ENCODE measurements at places on chromosomes 5 and 9.

DNA sequence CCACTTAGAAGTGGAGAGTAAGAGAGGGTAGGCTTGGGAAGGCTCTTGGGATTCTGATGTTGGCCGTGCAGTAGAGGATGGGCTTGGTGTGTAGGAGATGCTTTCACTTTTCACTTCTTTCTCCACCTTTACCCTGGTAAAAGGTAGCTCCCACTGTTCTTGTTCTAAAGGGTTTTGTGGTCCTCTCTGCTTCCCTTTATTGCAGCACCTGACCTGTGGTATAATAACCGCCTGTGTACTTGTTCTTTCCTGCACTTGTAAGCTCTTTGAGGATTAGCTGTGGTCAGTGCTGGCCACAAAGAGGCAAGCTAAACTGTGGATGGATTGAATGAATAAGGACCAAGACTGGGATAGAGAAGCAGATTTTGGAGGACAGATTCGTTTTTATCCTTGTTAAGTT lies 25.2 kb downstream of the KDM4C start:
- DNase-seq: no peak

DNA sequence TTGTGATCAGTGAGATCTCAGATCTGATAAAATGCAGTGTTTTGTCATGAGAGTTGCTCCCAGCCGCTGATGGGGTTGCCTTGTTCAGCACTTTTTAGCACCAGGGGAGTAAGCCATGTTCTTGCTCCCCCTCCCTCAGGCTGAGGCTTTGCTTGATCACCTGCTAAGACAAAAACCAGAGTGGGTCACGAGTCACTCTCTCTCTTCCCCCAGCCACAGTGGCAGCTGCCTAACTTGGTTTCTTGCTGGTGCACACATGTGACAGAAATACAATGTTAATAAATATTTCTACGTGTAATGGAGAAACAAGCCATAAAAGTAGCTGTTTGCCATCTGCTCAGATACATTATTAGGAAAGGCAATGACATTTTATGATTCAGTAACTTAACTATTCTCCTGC lies 212.4 kb upstream of the DMRT1 start:
- DNase-seq: no peak

DNA sequence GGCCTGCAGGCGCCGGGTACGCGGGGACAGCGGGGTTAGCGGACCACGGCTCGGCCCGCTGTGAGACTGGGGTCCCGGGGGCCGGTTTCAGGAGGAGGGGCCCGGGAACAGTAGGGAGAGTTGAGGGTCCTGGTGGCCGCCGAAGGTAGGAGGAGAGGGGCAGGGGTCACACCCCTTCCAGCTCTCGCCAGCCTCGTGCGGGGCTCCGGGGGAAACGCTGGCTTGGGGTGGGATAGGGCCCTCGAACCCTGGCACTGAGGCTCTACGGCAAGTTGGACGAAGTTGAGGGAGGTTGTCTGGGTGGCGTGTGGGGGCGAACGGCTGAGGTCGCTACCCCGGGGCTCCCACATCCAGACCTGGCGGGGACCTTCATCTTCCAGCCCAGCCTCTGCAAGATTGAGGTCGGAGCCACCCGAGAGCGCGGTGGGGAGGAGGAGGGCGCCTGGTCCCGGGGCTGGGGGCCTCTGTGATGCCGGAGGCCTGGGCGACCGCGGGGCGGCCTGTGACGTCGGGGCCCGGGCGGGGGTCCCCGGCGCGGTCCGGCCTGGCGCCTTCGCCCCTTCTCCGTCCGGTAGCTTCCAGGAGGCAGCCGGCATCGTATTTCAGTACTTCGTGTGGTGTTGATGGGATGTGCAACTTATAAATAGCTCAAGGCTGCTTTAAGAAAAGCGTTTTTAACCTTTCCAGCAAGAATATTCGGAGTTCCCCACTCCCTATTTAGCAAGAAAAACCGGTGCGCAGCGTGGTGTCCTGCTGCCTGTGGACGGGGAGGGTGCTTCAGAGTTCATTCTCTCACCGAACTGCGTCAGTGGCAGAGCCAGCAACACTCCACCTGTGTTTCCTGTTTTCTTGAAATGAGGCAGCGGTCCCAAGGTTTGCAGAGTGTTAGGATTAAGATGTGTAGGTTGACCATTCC lies 902 bp downstream of the HABP4 start:
- no peak for DNase-seq

DNA sequence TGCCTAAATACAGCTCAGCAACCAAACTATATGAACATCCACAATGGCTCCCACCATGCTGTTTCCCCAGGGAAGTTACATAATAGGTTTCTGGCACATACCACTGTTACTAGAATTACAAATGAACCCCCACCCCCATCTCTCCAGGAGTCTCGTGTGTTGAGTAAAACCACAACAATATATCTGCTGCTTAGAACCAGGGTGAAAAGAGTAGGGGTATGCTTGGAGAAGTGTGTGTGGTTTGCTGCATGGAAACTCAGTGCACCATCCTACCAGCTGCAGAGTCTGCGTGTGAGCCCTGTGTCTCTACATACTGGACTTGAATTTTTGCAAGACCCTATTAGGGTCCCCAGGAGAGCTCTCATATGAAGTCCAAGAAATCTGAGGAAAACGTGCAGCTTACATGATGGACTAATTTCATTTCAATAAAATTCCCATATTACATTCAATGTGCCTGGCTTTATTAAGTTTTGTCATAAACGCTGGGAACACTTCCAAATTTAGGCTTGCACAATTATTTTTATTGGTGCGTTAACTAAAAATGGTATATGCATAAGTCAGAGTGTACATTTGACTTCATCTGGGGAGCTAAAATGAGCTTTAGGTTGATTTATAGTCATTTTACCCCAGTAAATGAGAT lies 104.5 kb upstream of the NFIB start:
- DNase-seq: no peak

GRCh38 chr5:55668356-55668755 lies 43.8 kb downstream of the SLC38A9 start:
- DNase-seq: no peak

DNA sequence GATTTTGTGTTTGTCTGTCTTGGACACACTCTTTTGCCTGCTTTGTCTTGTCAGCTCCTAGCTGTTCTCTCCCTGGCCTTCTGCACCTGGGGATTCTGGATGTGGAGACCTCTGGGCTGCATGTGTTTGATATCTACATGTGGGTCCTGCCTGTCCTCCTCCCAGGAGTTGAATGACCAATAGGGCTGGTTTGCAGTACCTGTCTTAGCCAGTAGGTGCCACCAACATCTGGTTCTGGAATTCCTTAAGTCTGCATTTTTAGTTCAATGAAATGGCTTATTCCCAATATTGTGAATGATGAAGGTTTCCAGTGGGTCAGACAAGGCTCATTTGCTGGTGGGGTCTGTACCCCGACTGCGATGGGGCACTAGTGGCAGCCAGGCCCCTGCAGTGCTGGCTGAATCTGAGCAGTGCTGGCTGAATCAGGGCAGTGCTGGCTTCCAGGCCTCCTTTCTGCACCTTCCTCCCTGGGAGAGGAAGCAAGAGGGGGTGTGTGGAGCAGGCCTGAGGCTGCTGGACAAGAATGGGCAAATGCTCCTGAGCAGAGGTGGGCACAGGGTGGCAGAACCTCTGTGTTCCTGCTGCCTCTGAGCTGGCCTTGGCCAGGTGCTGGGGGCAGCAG lies 73.3 kb downstream of the RXRA start:
- no peak for DNase-seq

- DNase-seq: no peak
These were observed 5.7 kb upstream of the TRAF2 start for GRCh38 chr9:136880651-136881050.

DNA sequence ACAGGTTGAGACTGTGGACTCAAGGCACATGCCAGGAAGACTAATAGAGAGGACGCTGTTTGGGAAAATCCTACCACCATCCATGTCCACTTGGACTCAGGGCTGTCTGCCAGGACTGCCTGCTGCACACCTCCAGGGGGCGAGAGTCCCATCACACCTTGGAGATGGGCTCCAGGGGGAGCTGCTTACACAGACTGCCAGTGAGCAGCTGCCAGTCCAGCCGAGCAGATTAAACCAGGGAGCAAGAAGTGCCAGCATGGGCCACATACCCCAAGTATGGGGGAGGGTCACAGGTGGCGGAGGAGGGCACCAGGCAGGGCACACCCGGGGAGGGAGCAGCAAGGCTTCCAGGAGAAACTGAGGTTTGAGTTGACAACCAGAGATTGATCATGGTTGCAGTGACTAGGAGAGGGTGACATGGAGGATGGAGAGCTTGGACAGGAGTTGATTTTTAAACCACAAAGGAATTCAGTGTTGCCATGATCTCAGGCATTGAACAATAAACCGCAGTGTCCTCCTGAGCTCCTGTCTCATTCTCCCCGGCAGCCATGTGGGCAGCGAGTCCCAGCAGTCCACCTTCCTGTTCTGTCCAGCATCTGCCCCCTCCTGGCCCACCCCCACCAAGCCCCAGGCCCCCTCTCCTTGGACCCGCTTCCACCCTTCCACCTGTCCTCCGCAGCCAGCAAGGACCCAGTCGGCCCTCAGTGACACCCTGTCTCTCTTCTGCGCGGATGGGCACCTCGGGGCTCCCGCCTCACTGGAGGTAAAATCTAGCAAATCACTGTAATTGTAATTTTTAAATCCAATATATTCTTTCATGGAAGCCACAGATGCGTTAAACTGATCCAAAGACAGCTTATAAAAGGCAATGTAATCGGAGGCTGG lies 3.1 kb upstream of the VAV2 start:
- no peak for DNase-seq

- peak; percentile 41 for DNase-seq
These were observed 34.5 kb upstream of the GLIS3 start for GRCh38 chr9:4334410-4334813.

DNA sequence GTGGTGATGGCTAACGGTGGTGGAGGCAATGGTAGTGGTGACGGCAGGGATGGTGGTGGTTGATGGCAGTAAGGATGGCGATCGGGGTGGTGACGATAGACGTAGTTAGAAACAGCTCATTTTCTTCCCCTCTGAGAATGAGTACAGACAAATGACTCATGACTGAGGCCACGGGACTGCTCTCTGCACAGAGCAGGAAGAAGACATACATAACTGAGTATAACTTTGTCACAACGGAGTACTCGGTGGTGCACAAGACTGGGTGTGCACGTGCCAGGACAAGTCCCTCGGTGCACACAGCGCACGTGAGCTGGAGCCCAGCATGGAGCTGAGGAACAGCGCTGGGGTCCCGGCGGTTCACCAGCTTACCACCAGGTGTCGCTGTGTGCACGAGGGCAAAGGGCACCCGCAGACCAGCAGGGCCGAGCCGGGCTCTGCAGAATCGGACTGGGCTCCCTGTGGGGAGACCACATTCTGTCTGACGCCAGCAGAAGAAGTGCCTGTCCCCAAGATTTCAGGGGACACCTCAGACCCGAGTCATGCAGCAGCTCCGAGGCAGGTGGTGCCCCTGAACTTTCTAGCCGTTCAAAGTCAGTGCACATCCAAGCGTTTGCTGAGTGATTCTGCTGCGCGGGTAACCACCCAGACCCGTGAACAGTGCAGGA lies 188.6 kb downstream of the FSTL4 start:
- DNase-seq: no peak

All from substantia nigra (tissue), 51 donors.